CD4-positive, alpha-beta T cell treated with Interleukin-17A for 4 hours (primary cell): ENCODE measurements at places on chromosomes 16 and 17.
A peak's percentile ranks its signal among the peaks of the same experiment; 100 is the strongest.

- DNase-seq: no peak
Observed at GRCh38 chr16:71769222-71769621, 39.4 kb downstream of the AP1G1 start.

DNA sequence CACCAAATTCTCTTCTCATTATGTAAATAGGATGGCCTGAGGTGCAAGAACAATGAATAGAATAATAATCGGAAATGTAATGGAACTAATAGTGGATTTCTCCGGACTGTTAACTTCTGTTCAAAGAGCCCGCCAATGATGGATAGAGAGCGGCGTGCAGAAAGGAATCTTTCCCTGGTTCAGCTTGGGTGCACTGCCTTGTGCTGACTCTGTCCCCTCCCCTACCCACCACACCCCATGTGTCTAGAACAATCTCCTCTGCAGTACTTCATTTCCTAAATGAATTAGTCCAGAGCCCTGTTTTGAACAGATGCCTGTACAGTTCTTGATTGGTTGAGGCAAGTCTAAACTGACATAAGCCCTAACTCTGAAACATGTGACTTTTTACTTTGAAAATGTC is 125.4 kb downstream of the CDH13 start:
- no peak for DNase-seq

GRCh38 chr17:7138800-7139381 is 24.3 kb upstream of the ASGR2 start:
- no peak for DNase-seq

GRCh38 chr17:68768804-68769203 is 167.6 kb upstream of the FAM20A start:
- DNase-seq: no peak

GRCh38 chr17:73646409-73647300 is 2.4 kb upstream of the SDK2 start:
- peak; percentile 23 for DNase-seq

- no peak for DNase-seq
Observed at GRCh38 chr17:34486761-34487160, 92.6 kb upstream of the TMEM132E start.

DNA sequence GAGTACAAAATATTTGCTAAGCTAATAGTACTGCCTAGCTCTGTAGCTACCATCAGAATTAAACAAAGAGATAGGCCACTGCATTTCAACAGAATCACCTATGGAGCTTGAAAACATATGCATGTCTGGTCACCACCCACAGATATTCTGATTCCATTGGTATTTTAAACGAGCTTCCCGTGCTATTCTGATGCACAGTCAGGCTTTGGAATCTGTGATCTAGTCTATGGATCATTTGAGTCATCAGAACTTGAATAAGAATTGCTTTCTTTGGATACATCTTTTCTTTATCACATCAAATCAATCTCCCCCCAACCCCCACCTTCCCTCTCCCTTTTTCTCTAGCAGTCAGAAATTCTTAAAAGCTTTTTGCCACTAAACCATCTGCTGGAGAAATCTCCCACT is 124.7 kb downstream of the NPIPB5 start:
- no peak for DNase-seq

- DNase-seq: no peak
Observed at GRCh38 chr17:65568918-65569317, 7.5 kb upstream of the AXIN2 start.

DNA sequence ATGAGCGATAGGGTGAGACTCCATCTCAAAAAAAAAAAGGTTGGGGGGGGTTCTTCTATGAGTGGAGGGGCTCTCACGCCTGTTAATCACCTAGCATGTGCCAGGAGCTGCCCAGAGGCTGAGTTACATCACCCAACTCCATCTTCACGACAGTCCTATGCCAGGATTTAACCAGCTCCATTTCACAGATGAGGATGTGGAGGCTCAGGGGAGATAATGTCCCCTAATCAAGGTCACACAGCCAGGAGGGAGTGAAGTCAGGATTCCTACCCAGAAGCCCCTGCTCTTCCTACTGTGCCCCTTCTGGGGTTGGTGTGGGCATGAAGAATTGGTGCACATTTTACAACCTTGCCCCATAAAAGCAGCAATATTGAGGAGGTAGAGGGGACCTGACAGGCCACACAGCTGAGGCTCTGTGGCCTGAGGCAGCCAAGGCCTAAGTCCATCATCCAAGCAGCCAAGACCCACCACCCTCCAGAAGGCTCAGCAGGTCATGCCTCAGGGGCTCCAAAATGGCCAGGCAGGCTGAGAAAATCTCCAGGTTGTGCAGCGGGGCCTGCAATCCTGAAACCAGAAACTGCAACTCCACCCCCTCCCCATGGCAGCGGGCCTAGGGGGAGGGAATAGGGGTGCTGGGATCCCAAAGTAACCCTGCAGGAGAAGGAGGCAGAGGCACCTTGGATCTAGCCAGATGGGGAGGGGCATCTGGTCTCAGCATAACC is 6.9 kb downstream of the PPY start:
- no peak for DNase-seq

GRCh38 chr16:17350207-17350606 is 120.6 kb downstream of the XYLT1 start:
- no peak for DNase-seq

- no peak for DNase-seq
Observed at GRCh38 chr16:62102588-62102987, 66.3 kb upstream of the CDH8 start.

DNA sequence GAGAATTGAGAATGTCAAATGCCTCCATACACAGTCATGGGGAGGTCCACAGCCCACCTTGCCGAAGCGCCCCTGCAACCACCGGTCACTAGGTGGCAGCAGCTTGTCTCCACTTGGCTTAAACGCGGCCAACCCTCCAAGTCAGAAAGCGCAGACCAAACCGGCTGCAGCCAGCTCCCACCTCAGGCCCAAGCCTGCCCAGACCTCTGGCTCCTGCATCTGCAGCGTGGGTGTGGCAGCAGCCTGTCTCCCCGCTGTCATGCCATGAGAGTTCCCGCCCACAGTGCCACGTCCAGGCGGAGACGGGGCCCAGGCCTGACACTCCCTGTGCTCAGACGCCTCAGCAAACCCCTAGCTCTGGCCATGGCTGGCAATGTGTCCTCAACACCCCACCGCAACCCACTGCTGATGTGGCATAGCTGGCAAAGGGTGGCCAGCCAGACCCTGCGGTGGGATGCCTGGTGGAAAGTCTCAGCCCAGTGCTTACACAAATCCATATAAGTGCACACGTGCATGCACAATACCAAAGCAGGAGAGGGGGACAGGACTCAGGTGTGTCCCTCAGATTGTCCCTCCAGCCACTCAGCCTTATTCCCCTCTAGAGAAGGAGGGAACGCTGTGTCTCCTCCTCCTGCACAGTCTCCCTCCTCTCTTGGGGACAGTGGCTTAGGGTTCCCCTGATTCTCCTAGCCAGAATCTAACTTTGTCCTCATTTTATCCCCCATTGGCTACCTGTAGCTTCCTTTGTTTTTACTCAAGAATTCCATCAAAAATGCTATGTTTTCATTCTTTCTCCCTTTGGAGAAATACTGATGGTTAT is 10.9 kb downstream of the COPZ2 start:
- peak; percentile 78 for DNase-seq

DNA sequence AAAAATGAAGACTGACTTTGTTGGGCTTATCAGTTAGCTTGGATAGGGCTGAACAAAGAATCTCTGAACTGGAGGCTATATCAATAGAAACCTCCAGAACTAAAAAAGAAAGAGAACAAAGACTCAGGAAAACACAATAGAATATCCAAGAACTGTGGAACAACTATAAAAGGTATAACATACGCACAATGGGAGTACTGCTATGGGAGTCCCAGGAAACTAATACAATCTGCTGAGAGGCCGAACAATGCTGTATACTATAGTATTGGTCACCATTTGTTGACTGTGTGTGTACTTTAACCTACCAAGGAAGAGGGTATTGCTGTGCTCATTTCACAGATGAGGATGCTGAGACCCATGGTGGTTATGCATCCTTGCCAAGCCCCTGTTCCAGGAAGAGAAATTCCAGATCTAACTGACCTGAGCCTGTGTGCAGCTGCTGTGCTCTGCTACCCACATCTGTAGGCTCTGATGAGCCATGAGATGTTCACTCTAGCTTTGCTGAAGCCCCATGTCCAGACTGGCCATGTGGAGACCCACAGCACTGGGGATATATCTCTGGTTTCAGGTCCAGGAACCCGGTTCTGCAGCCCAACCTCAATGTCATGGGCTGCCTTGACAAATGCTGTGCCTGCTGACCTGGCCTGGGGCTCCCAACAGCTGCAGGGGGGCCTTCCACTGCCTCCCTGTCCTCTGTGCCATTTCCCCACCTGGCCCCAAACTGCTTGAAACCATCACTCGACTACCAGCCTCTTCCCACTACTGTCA is 254.3 kb upstream of the TNRC6C start:
- no peak for DNase-seq

DNA sequence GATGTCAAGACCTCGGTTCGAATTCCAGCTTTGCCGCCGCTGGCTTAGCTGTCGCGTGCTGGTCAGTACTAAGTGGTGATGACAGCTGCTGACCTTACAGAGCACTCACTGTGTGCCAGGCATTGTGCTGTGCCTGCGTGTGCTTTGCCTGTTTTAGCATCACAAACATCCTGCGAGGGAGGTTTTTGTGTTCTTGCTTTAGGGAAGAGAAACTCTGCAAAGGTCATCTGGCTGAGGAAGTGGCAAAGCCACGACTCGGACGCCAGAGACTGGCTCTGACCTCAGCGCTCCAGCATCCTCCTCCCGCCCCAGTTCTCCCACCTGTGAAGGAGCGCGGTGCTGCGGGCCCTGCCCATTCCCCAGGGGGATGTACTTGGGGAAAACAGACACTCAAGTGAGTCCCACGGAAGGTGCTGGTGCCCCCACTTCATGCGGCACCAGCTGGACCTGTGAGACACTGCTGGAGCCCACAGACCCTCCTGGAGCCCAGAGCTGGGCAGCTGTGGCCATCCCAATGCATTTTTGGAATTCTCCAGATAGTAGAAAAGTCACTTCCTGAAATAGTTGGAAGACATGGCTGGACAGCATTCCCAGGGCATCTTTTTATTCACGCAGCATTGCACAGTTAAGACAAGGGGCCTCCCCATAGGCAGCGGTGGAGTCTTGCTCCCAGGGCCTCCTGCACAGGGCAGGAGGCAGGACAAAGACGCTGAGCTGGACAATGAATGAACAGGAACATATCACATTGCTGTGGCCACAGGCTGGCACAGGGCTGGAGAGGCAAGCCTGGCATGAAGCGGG is 20.0 kb upstream of the HERPUD1 start:
- DNase-seq: no peak

GRCh38 chr17:45740553-45741330 is 43.4 kb upstream of the CRHR1 start:
- no peak for DNase-seq

DNA sequence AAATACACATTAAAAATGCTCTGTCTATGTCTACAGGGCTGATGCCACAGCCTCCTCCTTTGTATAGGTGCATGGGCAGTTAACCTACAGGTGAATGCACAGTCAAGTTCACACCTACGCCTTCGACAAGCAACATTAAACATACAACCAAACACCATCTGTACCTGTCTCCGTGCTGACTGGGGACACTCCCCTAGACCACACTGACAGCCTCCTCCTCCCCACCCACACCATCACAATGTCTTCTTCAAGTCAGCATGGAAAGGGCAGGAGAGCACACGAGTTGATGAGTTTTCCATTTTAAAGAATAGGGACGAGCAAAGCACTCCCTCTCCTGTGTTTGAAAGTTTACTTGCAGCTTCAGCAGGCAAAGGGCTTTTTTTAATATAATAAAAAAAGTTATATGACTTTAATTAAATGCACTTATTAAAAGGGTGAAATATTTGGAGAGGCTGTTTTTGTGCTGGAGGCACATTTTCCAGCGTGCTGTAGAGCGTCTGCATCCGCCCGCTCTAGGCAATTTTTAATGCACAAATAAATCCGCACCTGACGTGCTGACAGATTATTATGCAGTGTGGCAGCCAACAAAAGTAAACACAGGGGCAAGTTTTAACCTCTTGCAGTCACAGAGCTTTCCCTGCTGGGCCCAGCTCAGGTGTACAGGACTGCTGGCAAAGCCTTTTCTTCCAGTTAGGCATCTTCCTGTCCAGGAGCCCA is 367.9 kb downstream of the SOX9 start:
- no peak for DNase-seq

GRCh38 chr17:5883775-5884665 is 186.2 kb upstream of the WSCD1 start:
- no peak for DNase-seq

GRCh38 chr16:47377154-47377553 is 83.7 kb downstream of the ITFG1 start:
- no peak for DNase-seq

DNA sequence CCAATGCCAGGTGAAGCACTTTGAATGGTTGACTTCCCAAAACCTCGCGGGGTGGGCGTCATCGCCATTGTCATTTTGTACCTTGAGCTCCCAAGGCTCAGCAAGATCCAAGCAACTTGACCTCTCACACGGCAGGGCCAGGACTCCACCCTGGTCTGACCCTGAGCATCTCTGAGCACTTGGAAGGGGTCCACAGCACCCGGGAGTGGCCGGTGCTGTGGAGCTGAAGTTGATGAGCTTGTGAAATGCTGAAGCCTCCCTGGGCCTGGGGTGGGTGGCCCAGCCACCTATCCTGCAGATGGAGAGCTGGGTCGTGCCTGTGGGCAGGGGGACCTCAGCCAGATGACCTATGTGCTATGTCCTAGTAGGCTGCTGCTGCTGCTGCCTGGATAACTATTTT is 283.3 kb upstream of the FOXF1 start:
- no peak for DNase-seq

GRCh38 chr16:21943571-21943970 is 9.6 kb upstream of the UQCRC2 start:
- DNase-seq: no peak

GRCh38 chr17:79976451-79976850 is 59.2 kb downstream of the TBC1D16 start:
- DNase-seq: no peak

DNA sequence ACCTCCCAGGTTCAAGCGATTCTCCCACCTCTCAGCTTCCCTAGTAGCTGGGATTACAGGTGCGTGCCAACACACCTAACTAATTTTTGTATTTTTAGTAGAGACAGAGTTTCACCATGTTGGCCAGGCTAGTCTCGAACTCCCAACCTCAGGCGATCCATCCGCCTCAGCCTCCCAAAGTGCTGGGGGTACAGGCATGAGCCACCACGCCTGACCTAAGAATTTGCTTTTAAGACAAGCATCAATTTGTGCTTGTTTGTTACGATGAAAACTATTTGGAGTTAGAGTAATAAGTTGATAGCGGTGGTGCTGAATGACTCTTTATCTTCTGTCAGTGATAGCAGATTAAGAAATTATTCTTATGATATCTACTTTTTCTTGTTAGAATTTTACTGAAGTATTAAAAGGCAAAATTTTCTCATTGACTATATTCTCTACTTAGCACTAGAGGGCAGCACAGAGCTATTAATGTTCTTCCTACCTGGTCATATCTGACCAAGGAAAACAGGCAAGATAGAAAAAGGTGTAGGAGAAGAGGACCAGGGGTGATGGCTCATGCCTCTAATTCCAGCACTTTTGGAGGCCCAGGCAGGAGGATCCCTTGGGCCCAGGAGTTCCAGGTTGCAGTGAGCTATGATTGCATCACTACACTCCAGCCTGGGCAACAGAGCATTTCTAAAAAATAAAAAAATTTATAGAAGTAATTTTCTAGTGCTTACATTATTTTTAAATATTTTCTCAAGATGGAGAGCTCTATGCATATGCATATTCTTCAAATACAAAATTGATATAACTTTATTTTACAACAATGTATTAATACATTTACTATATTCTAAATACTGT is 24.5 kb downstream of the STXBP4 start:
- DNase-seq: peak; percentile 9

- no peak for DNase-seq
Observed at GRCh38 chr17:30238387-30239088, 3.0 kb upstream of the SLC6A4 start.
